ENCODE measurements at places on chromosomes 4 and X.

- no peak for DNase-seq
Observed at GRCh38 chr4:19375931-19376330, 875.8 kb upstream of the SLIT2 start.

- no peak for DNase-seq
Observed at GRCh38 chrX:13220916-13221315, 98.9 kb downstream of the ATXN3L start.

GRCh38 chrX:31331015-31331414, 259.2 kb upstream of the FTHL17 start:
- no peak for DNase-seq

- no peak for DNase-seq
Observed at GRCh38 chrX:133475521-133475920, 60.2 kb upstream of the GPC4 start.

DNA sequence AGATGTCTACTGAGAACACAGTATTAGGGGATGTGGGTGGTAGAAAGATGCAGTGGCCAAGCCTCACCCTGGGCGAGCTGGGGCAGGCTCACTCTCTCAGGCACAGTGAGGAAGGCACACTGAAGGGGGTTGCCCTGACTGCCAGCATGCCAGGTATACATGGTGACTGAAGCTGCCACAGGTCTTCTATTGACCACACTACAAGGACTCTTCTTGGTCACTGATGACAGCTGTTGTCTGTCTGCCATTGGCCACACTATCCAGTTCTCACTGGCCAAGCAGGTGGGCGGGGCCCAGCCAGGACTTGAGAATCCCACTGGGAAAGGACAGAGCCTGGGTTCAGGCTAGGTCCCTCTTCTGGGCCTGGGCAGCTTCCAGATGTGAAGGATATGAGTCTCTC, 39.7 kb upstream of the TBC1D14 start:
- DNase-seq: no peak

- DNase-seq: no peak
Observed at GRCh38 chrX:139581068-139581467, 50.5 kb downstream of the F9 start.

- DNase-seq: no peak
Observed at GRCh38 chr4:177460460-177460859, 18.2 kb upstream of the AGA start.

DNA sequence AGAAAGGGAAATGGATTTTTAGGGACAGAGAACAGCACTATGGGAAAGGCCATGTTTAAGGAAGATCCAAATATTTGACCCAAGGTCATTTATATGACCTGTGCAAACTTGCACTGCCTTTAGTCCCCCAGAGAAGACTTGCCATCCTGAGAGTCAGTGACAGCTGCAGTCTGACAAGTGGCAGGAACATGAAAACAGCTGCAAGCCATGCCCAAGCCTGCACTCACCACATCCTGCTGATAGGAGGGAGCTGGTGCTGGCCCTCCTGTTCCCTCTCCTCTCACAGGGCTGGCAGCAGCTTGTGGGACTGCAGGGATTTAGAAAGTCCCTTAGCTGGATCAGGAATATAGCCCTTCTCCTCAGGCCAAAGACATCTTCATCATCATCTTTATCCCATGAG, 187.7 kb downstream of the RAP1GDS1 start:
- DNase-seq: no peak

DNA sequence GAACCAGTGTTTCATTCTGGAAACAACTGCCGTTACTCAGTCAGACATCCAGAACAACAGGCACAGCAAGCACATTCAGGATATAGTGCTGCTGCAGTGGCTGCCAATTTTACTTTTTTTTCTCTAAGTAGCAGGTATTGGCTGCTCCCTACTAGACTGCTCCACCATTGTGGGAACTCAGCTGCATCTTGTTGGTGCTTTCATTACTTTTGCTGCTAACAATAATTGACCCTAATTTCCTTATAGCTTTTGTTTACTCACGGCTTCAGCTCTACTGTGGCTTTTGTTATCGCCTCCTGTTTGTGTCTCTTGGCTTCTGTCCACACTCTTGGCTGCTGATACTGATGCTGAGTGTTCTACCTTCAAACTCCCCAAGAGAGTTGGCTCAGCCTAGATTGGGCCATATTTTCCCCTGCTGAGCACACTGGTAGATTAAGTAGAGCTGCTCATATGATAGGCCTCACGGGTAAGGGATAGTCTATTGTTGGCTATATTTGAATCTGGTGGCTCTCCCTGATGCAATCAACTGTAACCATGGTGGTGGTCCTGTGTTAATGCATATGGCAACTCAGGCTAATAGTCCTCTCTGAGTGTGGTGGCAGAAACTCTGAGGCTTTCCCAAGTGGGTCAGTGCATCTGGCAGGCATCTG, 44.5 kb upstream of the IL2 start:
- DNase-seq: no peak

DNA sequence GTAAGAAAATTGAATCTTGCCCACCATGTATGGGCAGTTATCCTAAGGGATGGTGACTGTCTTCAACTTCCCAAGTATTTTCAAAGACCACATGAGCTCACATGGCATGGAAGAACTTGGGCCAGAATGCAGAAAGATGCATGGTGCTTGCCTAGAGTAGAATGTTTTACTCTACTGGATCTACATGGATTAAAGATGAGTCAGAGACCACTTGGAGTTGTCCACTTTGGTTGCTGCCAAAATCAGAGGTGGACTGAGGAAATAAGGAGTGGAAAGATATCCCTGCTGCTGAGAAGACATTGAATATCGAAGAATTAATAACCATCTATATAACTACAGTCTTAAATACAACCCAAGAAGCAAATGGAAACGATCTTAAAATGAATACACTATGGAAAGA, 498.1 kb downstream of the NLGN4X start:
- no peak for DNase-seq

DNA sequence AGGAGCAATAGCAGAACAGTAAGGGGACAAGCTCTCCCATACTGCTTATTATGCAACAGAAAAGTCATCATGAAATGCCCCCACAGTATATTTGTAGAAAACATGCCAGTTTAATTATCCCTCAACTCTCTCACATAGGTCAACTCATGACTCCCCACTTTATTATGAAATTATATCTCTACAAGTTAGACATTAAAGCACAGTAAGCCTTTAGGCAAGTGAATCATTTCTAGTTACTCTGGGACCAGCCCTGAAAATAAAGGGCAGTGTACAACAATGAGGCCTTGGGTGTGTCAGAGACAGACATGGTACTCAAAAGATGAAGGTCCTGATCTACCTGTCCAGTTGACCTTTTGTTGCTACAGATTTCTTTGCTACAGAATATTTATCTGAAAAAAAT, 191.9 kb downstream of the FBXW7 start:
- no peak for DNase-seq

GRCh38 chrX:76555816-76556215, 128.3 kb downstream of the MAGEE1 start:
- no peak for DNase-seq

DNA sequence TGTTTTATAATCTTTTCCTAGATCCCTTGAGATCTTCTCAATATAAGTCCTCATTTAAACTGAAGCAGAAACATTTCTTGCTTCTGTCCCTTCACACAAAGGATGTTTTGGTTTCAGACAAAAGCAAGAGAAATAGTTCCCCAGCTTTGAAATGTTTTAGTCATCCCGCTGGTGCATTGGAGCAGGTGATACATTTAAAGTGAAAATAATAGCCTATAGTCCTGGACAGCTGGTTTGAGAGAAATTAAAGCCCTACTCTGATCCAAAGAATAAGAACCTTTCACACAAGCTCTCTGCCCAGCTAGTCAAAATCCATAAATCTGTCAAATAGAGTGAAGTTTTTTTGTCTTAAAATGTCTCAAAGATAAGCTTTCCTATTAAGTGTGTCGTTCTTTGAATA, 79.4 kb downstream of the LUZP4 start:
- DNase-seq: no peak

GRCh38 chrX:10240918-10241317, 84.1 kb downstream of the CLCN4 start:
- DNase-seq: no peak

DNA sequence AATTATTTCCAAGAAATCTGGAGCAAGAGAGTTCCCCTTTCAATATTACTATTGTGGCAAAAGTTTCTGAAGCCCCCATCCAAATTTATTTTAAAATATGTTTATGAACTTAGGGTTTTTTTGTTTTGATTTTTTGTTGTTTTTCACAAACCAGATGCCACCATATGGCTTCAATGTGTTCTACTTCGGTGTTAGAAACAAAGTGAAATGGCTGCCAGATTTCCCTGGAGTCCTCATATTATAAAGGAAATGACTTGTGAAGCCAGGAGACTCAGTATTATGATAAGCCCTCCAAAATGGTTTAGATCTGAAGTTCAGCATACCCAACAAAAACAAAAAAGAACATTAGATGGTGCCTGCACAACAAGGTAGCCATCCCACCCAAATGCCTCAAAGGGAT, 154.2 kb upstream of the SPANXC start:
- DNase-seq: no peak

DNA sequence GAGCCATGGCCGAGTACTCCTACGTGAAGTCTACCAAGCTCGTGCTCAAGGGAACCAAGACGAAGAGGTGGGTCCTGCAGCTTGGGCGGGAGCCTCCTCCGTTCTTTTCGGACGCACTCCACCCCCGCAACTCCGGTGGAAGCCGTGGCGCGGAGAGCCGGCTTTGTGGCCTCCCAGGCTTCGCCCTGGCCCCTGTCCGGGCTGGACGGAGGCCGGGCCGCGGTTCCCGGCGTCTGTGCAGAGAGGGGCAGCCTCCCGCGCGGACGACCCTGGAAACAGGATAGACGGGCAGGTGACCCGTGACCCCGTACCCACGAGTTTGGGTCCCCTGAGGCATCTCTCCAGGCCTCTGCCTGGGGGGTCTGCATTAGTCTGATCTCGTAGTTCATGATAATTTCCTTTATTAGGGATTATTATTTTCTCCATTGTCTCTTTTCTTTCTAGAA, 356 bp downstream of the FRG1 start:
- no peak for DNase-seq

DNA sequence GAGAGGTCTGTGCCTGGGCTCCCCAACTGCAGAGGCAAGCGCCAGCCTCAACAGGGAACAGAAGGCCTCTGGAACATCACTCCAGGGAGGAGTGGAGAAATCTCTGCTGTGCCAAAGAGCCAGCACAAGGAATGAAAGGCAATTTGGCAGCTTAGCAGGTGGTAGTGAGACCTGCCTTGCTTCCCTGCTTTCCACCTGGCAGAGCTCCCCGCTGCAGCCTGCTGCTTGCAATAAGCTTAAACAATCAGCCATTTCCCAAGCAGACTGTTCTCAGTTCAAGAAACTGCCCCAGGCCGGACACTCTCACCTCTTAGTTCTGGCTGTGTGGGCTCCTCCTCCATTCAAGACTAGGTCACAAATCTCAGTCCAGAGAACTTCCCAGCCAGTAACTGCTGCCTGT, 370.6 kb downstream of the MAGEB5 start:
- no peak for DNase-seq

GRCh38 chr4:88619971-88620370, 27.7 kb downstream of the HERC3 start:
- DNase-seq: no peak

DNA sequence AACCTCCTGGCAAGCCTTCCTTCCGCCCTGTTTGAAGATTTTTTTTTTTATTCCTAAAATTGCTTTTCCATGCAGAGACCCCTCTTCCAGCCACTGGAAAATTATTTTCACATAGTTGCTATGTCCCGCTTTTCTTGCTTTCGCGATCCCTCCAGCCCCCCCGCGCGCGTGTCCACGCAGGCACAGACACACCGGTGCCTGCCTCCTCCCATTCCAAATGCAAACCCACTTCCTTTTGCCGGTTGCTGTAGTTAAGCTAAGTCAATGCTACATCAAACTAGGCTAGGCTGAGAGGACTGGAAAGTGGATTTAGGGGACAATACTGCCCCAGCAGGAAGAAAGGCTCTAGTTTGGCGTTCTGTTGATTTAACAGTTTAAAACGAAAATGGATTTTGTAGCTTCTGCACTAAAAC, 111.0 kb downstream of the DHX15 start:
- no peak for DNase-seq

- no peak for DNase-seq
Observed at GRCh38 chrX:110409925-110410324, 51.3 kb downstream of the RTL9 start.

- no peak for DNase-seq
Observed at GRCh38 chrX:153881281-153881680, 4.7 kb downstream of the L1CAM start.
